Left ventricle myocardium inferior (tissue), 1 donor: ENCODE measurements at places on chromosomes 1 and 21.

- no peaks in the 10 kb centered on the region for H3K27me3 ChIP-seq
- no peak for DNase-seq
- peak overlapping the region; percentile 88 for H3K27ac ChIP-seq
- H3K4me1 ChIP-seq, result peaks cover 70% of the 10 kb centered on the region
- H3K4me3 ChIP-seq, result no peak overlapping the region
- peaks cover 5% of the 10 kb centered on the region for H3K36me3 ChIP-seq
Measured at GRCh38 chr1:111720977-111721786, 18.0 kb downstream of the INKA2 start.

GRCh38 chr21:34017039-34017961 lies 56.1 kb upstream of the MRPS6 start:
- H3K4me1 ChIP-seq, result no peaks in the 10 kb centered on the region
- no peaks in the 10 kb centered on the region for H3K27me3 ChIP-seq
- no peak for DNase-seq
- H3K27ac ChIP-seq, result no peak overlapping the region

DNA sequence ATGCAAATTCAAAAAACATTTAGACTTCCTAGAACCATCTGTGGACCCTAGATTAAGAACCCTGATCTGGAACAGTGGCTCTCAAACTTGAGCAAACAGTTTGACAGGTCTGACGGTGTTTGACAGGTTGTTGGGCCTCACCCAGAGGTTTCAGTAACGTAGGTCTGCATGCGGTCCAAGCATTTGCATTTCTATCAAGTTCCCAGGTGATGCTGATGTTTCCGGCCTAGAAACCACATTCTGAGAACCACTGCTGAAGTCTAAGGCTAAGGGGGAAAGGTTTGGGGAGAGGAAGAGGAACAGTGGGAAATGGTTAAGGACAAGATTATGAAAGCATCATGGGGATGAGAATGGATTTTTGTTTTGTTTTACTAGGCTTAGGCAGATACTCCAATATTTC lies 48.6 kb downstream of the MDM4 start:
- H3K27me3 ChIP-seq, result no peaks in the 10 kb centered on the region
- H3K4me3 ChIP-seq, result no peak overlapping the region
- peaks cover 2% of the 10 kb centered on the region for H3K36me3 ChIP-seq
- H3K4me1 ChIP-seq, result peaks cover 4% of the 10 kb centered on the region
- H3K27ac ChIP-seq, result no peak overlapping the region

GRCh38 chr1:42887366-42887765 lies 41.0 kb downstream of the ZNF691 start:
- DNase-seq, result no peak
- no peaks in the 10 kb centered on the region for H3K4me1 ChIP-seq
- peaks cover 18% of the 10 kb centered on the region for H3K27me3 ChIP-seq
- no peak overlapping the region for H3K4me3 ChIP-seq

DNA sequence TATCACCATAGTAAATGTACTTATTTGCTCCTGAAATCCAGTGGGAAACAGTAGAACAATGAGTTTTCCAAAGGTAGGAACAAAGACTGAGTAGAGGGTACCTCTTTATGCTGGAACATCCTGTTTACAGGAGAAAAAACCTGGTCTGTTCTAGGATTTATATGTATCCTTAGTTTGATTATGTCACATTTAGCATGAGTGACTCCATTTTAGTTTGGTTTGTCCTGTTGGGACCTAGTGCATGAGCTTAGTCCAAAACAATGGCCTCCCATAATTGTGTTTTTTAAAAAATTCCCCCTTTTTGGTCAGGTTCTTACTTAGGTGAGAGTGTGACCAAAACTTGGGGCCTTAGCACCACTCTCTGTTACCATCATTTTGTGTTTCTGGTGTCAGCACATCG lies 3.5 kb upstream of the MRPL55 start:
- no peak for DNase-seq
- no peak overlapping the region for H3K4me3 ChIP-seq
- no peak overlapping the region for H3K27ac ChIP-seq
- peaks cover 3% of the 10 kb centered on the region for H3K36me3 ChIP-seq

GRCh38 chr21:46437511-46437910 lies 21.2 kb upstream of the DIP2A start:
- DNase-seq, result no peak
- no peak overlapping the region for H3K4me3 ChIP-seq
- H3K27me3 ChIP-seq, result no peaks in the 10 kb centered on the region
- H3K4me1 ChIP-seq, result no peaks in the 10 kb centered on the region

DNA sequence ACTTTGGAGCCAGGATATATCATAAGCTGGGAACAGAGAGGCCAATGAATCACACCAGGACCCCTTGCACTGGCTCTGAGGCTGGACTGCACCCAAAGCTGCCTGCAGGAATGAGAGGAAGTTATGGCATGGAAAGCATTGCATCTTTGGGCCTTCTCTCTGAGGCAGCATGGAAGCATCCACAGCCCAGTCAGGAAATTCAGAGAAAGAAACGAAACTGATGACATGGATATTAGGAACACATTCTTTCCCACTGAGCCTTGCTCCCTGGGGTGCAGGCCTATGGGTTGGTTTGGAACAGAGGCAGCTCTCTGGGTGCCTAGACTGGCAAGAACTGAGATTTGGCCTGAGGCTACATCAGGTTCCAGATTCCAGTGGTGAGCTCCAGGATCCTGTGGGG lies 98.6 kb downstream of the NGF start:
- H3K4me3 ChIP-seq, result no peak overlapping the region
- H3K4me1 ChIP-seq, result no peaks in the 10 kb centered on the region
- H3K27ac ChIP-seq, result no peak overlapping the region
- no peaks in the 10 kb centered on the region for H3K27me3 ChIP-seq
- DNase-seq, result no peak

- no peak overlapping the region for H3K27ac ChIP-seq
- no peaks in the 10 kb centered on the region for H3K27me3 ChIP-seq
- H3K4me1 ChIP-seq, result no peaks in the 10 kb centered on the region
Measured at GRCh38 chr1:221878134-221878533, 136.2 kb upstream of the DUSP10 start.

GRCh38 chr1:55848906-55849305 lies 633.7 kb upstream of the USP24 start:
- H3K4me3 ChIP-seq, result no peak overlapping the region
- no peaks in the 10 kb centered on the region for H3K36me3 ChIP-seq
- H3K27ac ChIP-seq, result no peak overlapping the region
- H3K4me1 ChIP-seq, result no peaks in the 10 kb centered on the region
- no peaks in the 10 kb centered on the region for H3K27me3 ChIP-seq

GRCh38 chr21:39183272-39184049 lies at the start of gene PSMG1:
PSMG1 (minus strand) TSS chr21:39183451; CDS start chr21:39183385, 66 bp downstream.
- DNase-seq, result peak; percentile 96
- peak within 1 kb of the TSS; percentile 84 for H3K4me3 ChIP-seq
- H3K27ac ChIP-seq, result peak within 1 kb of the TSS; percentile 95
- H3K27me3 ChIP-seq, result no peaks in the 10 kb centered on the region
- H3K4me1 ChIP-seq, result peaks cover 32% of the 10 kb centered on the region

GRCh38 chr1:53568540-53568939 lies 109.3 kb downstream of the DMRTB1 start:
- no peaks in the 10 kb centered on the region for H3K36me3 ChIP-seq
- H3K27ac ChIP-seq, result no peak overlapping the region
- H3K4me1 ChIP-seq, result no peaks in the 10 kb centered on the region
- DNase-seq, result no peak
- peaks cover 38% of the 10 kb centered on the region for H3K27me3 ChIP-seq

DNA sequence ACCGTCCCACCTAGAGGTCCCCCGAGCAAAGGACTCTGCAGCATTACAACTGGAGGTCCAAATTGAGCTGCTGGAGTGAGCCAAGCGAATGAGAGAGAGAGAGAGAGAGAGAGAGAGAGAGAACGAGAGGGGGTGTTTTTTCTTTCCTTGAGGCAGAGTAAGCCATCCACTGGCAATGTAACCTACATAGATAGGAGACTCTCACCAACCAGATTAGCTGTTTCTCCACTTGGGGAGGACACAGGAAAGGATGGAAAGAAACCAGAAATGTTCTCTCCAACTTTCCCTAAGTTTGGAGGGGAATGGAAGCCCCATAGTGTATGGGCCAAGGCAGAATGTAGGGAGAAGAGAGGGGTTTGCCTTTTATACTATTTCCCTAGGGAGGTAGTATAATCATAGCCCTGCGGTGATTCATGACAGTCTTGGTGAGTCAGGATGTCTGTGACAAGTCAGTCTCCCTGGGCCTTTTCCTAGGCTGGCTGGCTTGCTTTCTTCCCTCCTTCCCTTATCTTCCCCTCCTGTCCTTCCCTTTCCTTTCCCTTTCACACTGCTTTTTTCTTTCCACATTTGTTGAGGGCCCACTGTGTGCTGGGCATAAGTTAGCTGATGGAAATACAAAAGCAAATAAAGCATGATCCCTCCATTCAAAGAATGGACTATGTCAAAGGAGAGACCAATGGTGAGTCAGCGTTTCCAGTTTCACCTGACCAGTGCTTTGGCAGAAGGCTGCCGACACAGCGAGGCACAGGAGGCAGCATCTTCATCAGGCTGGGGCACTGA lies 7.1 kb downstream of the FNDC7 start:
- H3K4me1 ChIP-seq, result peaks cover 8% of the 10 kb centered on the region
- H3K27me3 ChIP-seq, result peaks cover 3% of the 10 kb centered on the region
- H3K4me3 ChIP-seq, result no peak overlapping the region
- no peak overlapping the region for H3K27ac ChIP-seq

- no peak overlapping the region for H3K27ac ChIP-seq
- H3K4me3 ChIP-seq, result peak overlapping the region; percentile 32
- H3K4me1 ChIP-seq, result peaks cover 8% of the 10 kb centered on the region
- DNase-seq, result peak; percentile 38
- H3K27me3 ChIP-seq, result peaks cover 70% of the 10 kb centered on the region
- H3K36me3 ChIP-seq, result no peaks in the 10 kb centered on the region
Measured at GRCh38 chr1:161486806-161487741, 18.2 kb upstream of the FCGR2A start.

DNA sequence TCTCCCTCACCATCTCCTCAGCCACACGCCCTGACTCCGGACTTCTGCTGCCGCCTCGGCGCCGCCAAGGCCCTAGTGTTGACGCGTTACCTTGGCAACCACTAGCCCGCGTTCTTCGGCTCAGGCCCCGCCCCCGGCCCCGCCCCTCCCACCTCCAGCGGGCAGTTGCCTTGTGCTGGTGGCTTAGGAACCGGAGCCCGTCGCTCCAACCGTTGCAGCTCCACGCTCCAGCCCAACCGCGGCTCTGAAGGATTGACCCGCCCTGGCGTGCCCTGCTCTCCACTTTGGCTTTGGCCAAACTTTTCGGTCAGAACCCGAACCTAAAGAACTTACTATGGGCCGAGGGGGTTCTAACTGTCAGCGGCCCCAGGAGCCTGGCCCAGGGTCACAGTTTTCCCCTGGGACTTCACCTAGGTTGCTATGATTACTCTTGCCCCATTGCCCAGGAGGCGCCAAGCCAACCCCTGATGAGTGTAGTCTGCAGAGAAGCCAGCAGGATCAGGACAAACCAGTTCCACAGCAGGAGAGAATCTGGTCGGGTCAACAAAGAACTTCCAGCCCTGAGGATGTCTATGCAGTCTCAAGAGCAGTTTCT lies at the start of gene CFAP45:
Gene CFAP45, minus strand, starts transcription at position 80 of the 595 bp plus-strand sequence. Its CDS starts 67 bp downstream, at position 13.
- peak; percentile 82 for DNase-seq
- peaks cover 37% of the 10 kb centered on the region for H3K4me1 ChIP-seq
- H3K36me3 ChIP-seq, result no peaks in the 10 kb centered on the region
- peak within 1 kb of the TSS; percentile 33 for H3K4me3 ChIP-seq
- H3K27me3 ChIP-seq, result no peaks in the 10 kb centered on the region

DNA sequence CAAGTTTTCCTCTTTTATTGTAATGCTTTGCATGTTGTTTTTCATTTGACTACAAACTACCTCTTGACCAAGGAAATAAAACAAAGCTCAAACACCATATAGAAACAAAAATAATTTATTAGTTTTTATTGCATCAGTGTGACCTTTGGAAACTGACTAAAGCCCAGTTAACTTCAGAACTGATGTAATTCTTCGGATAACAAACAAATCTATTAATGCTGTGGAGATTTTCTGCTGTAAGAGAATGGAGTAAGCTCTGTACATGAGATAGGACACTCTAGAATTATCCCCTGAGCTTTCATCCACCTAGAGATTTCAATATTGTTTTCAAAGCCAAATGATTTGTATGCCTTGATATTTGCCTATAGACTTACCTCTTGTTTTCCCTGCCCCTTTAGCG lies 154.0 kb upstream of the KCNK2 start:
- no peaks in the 10 kb centered on the region for H3K4me1 ChIP-seq
- no peak for DNase-seq
- no peaks in the 10 kb centered on the region for H3K36me3 ChIP-seq
- no peak overlapping the region for H3K27ac ChIP-seq

GRCh38 chr1:116763116-116763786 lies 9.0 kb downstream of the CD2 start:
- no peaks in the 10 kb centered on the region for H3K4me1 ChIP-seq
- H3K27me3 ChIP-seq, result no peaks in the 10 kb centered on the region
- no peaks in the 10 kb centered on the region for H3K36me3 ChIP-seq
- peak overlapping the region; percentile 8 for H3K27ac ChIP-seq
- DNase-seq, result no peak

DNA sequence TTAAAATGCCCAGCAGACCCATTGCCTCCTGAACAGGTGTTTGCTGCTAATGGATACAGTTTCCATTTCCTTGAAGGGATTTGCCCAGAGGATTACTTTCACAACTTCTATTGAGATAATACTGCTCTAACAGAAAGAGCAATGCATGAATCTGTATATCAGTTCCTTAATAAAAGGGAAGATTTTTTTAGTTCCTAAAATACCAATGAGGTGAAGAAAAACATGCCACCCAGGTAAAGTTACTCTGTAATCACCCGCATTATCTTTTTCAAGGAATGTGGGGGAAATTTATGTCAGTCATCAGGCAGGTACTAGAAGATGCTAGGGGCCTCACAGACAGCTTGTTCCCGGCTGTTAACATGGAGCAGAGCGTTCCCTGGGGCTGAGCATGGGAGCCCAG lies 41.1 kb downstream of the KCNJ15 start:
- H3K36me3 ChIP-seq, result no peaks in the 10 kb centered on the region
- H3K27me3 ChIP-seq, result no peaks in the 10 kb centered on the region
- peaks cover 31% of the 10 kb centered on the region for H3K4me1 ChIP-seq
- H3K4me3 ChIP-seq, result no peak overlapping the region
- no peak for DNase-seq
- H3K27ac ChIP-seq, result peak overlapping the region; percentile 54

GRCh38 chr1:29436181-29436785 lies 200.0 kb downstream of the PTPRU start:
- DNase-seq, result no peak
- H3K4me3 ChIP-seq, result no peak overlapping the region
- H3K4me1 ChIP-seq, result no peaks in the 10 kb centered on the region
- no peak overlapping the region for H3K27ac ChIP-seq

GRCh38 chr1:90513956-90514355 lies 203.1 kb downstream of the BARHL2 start:
- no peaks in the 10 kb centered on the region for H3K4me1 ChIP-seq
- no peak overlapping the region for H3K27ac ChIP-seq
- no peaks in the 10 kb centered on the region for H3K36me3 ChIP-seq
- DNase-seq, result no peak

DNA sequence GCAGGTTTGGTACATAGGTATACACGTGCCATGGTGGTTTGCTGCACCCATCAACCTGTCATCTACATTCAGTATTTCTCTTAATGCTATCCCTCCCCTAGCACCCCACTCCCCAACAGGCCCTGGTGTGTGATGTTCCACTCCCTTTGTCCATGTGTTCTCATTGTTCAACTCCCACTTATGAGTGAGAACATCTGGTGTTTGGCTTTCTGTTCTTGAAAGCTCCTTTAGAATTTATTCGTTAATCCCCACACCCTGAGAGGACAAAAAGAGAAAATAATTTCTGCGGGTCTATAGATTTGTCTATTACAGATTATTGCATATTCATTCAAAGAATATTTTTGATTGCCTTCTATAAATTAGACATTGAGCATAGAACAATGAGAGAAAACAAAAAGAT lies 455.5 kb downstream of the PLPP3 start:
- H3K4me3 ChIP-seq, result no peak overlapping the region
- no peak overlapping the region for H3K27ac ChIP-seq
- no peaks in the 10 kb centered on the region for H3K27me3 ChIP-seq
- H3K36me3 ChIP-seq, result no peaks in the 10 kb centered on the region
- no peaks in the 10 kb centered on the region for H3K4me1 ChIP-seq
